ENCODE measurements at places on chromosomes 5 and 9.

- no peak for DNase-seq
Measured at GRCh38 chr5:67063791-67064190, 132.8 kb downstream of the CD180 start.

DNA sequence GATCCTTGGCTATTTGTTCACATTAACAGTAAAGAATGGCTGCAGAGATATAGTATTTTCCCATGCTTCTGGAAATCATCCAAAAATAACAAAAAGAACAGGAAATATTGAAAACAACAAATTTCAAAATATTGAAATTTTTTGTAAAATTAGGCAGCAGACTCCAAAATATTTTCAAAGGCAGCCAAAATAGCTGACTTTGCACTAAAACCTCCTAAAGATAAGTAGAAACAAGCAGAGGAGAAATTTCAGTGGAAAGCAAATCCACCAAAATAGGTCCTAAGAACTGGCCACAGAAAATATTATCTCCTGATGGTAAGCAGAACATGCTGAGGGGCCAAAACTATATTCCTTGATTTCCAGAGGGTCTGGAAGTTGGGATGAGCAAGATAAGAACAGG is 456.3 kb upstream of the DMAC1 start:
- no peak for DNase-seq

DNA sequence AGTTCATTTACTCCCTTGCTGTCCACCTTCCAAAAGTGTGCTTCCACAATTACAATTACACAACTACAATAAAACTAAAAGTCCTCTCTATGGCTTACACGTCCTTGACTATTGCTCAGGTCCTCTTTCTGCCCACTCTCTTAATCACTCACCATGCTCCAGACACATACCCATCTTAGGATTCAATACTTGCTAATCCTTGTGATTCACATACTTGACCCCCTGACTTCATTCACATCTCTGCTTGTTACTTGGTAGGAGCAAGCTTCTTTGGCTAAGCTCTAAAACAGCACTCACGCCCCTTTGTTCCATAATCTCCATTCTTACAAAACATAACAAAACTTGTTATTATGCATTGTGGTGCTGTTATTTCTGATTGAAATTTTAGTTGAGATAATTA is 215.8 kb downstream of the EDIL3 start:
- no peak for DNase-seq

DNA sequence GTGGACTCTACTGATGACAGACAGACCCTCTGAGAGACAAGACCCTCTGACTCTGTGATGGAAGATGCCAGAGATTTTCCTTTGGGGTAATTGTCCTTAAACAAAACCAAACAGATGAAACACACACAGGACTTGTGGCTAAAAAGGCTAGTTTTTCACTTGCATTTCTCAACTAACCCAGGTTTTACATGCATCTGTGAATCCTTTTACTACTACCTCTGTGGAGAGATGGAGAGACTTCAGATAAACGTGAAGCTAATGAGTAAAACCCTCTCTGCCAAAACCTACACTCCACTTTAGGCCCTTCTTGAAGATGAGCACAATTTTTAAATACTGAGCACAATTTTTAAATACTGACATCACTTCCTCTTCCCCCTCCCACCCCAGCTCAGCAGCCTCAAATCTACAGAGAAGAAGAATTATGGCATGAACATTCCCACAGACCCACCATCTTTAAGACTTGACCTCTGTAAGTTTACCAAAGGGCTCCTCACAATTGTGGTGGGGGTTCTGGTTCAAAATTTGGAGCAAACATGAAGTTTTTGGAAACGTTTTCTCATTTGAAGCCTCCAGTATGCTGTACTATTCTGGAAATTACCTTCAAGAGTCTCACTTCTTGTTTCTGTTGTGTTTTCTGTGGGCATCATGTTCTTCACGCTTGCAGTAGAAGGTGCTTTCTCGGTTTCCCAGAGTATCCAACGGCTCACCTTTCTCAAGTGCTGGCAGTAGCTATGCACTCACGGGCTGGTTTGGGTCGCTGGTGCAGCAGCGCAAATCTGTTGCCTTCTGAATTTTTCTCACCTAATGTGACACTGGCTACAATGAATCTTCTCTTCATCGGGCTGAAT is 42.7 kb downstream of the ACER2 start:
- no peak for DNase-seq

DNA sequence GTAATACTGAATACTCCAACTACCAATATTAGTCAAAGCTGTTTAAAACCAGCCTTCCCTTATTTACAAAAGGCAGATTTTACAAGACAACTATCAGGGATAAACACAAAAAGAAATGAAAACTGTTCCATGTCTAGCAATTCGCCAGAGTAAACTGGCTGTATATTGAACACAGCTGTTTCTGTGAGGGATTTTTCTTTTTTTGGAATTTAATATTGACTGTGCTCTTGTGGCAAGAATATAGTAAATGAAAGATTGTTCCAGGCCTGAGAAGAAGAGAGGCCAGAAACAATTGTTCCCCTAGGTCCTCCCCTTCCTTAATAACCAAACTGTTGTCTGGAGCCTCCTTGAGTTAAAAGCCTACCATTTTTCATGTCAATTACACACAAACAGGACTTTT is 188.6 kb downstream of the PDE4D start:
- DNase-seq: no peak

- no peak for DNase-seq
Measured at GRCh38 chr5:35303152-35303551, 72.9 kb upstream of the PRLR start.

DNA sequence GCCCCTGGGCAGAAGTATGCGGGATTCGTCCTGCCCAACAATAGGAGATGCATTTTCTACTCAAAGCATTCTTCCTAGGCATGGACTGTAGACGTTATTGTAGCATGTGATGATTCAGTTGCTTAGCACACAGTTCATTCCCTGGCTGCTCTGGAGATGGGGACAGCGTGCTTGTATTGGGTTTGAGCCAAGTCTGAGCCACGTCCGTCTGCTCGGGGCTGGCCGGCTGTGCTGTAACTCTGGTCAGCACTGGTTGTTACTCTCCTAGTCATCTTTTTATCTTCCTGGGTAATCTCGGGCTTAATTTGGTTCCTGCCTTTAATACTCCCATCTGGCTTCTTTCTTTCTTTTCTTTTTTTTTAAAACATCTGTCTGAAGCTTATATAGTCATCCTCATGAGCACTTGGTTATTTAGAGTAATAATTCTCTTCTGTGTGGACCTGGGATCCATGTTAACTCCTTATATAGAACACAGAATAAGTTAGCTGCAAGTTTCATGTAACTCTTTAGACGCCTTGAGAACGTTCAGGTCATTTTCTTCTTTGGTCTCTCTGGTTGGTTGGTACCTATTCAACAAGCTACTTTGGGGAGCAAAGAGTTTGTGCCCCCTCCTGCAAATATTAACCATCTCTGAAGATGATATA is 118.8 kb upstream of the RPS23 start:
- no peak for DNase-seq

DNA sequence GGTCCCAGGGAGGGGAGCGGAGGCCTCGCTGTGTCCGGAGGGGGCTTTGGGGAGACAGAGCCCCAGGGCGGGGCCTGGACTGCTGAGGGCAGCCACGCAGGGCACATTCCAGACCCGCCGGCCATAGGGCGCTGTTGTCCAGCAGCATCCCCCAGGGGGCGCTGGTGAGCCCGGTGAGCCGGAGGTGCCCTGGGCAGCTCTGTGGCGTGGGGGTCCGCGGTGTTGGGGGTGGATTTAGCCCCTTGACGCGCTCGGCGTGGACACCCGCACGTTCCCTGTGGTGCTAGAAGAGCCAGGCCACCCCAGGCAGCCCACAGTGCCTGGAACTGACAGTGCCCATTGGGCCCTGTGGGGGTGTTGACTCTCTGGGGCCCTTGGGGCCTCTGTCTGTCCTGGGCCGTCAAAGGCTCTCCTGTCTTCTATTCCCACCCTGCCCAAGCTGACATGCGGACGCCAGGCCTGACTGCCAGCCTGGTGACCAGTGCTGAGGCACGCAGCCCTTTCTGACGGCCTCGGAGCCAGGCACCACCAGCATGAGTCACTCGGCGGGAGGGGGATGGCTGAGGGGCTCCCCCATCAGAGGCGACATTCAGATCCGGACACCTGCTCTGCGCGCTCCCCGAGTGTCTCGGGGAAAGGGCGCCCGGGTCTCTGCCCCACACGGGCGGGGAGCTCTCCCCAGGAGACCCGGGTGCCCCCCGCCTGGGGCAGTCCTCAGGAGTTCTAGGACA is 23.9 kb downstream of the TPPP start:
- DNase-seq: no peak

DNA sequence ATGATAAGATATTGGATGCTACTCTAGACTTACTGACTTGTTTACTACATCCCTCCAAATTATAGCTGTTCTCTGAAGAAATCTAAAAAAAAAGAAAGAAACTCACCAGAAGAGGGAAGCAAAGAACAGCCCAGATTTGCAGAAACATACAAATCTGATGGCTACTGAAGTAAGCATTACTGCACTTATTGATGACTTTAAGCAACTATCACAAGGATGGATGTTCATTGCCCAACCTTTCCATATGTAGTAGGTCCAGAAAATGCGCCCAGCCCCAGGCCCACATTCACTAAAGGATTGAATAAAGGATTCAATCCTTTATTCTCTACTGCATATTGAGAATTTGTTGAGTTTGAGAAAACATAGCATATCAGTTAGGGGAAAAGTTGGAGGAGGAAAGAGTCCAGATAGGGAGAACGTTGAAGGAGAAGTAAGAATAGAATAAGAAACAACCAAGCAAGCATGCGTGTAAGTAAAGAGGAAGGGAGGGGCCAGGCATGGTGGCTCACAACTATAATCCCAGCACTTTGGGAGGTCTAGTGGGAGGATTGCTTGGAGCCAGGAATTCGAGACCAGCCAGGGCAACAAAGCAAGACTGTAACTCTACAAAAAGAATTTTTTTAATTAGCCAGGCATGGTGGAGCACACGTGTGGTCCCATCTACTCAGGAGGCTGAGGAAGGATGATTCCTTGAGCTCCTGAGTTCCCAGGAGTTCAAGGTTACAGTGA is 33.8 kb upstream of the DTWD2 start:
- DNase-seq: no peak

DNA sequence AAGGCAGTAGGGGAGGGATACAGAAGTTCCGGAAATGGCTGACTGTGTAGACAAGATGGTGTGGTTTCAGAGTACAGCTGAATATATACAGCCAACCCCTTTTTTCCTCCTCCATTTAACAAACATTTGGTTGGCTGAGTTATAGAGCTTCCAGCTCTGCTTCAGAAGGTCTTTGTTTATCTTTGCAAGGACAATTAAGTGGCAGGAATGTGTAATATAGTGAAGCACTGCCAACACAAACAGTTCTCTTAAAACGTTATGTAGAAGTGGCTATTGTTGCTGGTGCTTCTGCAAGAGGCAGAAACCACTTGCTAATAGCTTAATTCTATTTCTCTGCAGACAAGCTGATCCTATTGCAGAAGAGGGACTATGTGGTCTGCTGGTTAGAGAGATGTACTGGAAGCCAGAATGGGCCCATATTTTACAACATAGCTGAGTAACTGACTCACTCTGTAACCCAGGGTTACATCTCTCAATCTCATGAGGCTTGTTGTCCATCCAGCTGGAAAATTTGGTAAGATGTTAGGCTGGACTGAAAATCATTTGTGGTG is 62.7 kb upstream of the OSMR start:
- no peak for DNase-seq

DNA sequence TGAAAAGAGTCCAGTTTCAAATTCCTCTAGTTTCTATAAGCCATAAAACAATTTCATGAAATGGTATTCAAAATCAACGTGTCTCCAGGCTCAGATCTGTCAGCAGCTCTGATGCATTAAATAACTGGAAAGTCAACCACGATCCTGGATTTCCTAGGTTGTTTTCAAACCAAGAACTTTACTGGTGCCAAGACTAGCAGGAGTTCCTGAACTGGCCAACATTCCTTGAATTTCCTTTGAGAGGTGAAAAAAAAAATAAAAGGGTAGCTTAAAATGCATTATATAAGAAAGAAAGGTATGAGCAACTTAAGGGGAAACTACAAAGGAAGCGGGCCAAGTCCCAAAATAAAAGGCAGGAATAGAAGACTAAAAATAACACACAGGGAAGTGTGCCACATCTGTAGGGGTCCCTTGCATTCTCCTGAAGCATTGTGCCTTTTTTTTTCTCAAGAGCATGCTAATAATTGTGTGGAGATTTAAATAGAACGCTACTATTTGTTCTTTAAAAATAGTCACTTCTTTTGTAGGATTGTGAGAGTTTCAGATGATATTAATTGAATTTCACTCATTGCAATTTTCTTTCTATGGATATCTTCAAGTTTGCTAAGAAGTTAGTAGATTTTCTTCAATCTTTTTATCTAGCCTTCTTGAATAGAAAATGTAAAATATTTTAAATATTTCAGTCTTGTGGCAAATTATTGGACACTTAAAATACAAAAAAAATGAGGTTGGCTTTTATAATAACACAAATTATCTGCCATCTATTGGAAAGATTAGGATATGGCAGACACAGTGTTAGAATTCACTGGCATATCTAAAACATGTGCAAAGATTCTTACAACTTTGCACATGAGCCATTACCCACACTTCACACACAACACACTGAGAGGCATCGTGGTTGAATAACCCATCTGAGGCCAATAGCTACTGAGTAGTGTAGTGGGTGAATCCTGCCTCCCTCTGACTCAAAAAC is 15.3 kb downstream of the ESM1 start:
- DNase-seq: no peak

GRCh38 chr9:81622471-81623255 is 66.7 kb downstream of the TLE1 start:
- no peak for DNase-seq

DNA sequence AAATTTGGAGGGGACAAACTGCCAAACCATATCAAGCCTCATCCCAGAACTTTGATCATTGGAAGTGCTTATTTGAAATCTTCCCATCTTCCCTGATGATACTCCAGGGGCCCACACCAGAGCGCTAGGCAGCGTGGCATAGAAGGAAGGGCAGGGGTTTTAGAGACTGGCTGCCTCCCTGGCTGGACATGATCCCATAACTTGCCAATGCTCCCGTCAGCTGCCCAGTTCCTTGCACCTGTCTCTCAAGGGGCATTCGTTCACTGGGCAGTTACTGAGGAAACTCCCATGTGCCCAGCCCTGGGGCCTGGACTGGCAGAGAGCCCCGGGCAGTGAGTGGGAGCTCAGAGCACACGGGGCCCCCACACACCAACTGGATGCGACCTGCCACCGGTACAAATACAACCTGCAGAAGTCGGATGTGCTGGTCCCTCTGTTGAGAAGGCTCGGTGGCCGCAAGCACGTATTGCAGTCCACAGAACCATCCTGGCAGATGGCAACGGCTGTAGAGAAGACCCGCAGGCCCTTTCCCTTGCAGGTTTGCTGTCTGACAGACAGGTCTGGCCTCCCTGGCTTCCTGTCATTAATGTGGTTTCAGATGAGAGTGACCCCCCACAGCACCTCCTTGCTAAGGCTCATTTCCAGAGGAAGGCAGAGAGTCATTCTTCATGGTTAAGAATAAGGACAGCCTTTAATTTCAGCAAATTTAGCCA is 122.4 kb downstream of the MVB12B start:
- DNase-seq: no peak

GRCh38 chr9:111008158-111009075 is 29.9 kb downstream of the LPAR1 start:
- DNase-seq: no peak

GRCh38 chr5:99169309-99169708 is 240.5 kb upstream of the CHD1 start:
- DNase-seq: no peak

- DNase-seq: no peak
Measured at GRCh38 chr5:133128066-133128465, 76.3 kb downstream of the HSPA4 start.
